NCI-H2081 (cell line): ENCODE measurements at places on chromosomes 3 and 15.

- no peak for DNase-seq
These were observed 87.8 kb upstream of the PLXND1 start for GRCh38 chr3:129694228-129694627.

- no peak for DNase-seq
These were observed 151.4 kb downstream of the WNT7A start for GRCh38 chr3:13728487-13728886.

DNA sequence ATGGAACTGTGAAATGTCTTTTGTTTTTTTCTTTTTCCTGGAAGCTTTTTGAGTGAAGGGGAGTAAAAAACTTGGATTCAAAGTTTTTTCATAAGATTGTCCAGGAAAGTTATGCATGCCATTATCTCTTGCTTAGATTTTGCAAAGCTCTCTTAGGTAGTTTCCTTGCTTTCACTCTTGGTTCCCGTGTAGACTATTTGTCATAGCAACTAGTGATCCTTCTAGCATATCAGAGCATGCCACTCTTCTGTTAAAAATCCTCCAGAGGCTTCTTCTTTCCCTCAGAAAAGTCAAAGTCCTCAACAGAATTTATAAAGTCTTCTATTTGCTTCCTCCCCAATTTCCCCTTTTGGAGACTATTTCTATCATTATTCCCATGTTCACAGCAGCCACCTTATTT lies 21.1 kb downstream of the GTF2E1 start:
- DNase-seq: no peak

GRCh38 chr3:138862924-138863775 lies 28.4 kb upstream of the PIK3CB start:
- peak; percentile 16 for DNase-seq

- DNase-seq: peak; percentile 74
These were observed 150.7 kb downstream of the OPA1 start for GRCh38 chr3:193743702-193744047.

DNA sequence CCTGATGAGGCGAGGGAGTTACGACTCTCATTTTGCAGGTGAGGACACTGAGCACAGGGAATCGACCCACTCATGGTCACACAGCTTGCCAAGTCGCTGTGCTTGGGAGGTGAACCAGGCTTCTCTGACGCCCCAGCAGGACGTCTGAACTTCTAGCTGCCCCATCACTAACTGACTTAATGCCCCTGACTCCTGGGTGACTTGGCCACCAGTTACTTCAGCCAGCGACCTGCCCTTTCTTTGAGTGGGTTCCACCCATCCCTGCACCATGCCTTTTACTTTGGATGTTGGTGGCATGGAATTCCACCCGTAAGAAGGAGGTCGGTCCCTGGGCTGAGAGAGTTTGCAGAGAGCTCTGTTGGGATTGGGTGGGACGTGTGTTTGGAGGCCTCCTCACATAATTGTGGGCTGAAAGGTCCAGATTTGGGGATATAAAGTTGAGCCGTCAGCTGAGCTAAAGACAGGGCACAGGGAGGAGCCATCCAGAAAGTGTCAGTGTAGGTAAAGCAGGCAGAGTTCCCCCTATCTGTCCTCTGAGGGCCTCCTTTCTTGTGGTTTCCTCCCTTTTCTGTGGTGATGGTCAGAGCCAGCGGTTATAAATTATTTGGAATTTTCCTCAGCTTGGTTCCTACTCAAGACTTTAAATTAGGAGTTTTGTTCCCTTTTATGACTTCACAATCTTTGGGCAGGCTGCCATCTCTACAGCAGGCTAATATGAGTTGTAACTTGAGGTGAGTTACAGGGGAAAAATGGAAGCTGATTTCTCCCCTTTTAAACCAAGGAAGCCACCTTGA lies 55.0 kb downstream of the FLNB start:
- no peak for DNase-seq

DNA sequence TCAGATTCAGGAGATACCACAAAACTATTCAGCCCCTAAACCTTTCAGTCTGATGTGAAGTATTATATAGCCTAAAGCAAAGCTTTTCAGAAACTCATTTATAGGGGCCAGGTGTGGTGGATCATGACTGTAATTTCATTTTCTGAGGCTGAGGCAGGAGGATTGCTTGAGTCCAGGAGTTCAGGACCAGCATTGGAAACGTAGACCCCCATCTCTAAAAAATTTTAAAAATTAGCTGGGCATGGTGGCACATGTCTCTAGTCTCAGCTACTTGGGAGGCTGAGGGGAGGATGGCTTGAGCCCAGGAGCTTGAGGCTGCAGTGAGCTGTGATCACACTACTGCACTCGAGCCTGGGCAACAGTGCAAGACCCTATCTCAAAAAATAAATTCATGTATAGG lies 60.0 kb downstream of the TMOD3 start:
- DNase-seq: no peak

DNA sequence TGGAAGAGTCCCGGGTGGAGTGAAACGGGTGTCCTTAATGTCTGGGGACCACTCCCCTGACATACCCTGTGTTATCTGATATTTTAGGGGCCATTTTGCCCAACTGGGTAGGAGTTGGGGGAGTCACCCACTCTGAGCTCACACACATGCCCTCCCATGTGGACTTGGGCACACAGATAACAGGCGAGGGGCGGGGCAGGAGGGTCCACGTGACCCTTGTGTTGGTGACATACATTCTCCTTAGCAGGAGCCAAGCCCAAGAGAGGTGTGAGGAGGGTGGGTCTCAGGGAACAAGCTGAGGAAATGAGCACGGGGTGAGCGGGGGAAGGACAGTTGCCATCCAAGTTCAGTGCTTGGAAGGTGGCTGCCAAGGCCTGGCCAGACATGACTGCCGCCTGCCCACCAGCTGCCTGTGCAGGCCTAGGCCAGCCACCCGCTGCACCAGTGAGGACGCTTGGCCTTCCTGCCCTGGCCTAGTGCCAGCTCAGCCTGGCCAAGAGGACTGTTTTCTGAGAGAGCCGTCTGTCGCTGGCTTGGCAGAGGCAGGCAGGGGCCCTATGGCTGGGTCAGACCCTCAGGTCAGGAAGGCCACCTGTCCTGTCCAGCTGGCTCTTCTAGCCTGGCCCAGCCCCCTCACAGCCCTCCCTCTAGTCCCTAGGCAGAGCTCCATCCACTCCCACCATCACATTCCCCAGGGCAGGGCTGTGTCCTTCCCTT lies 31.3 kb upstream of the TMEM115 start:
- DNase-seq: no peak
